ENCODE measurements at places on chromosomes 3 and 15.

DNA sequence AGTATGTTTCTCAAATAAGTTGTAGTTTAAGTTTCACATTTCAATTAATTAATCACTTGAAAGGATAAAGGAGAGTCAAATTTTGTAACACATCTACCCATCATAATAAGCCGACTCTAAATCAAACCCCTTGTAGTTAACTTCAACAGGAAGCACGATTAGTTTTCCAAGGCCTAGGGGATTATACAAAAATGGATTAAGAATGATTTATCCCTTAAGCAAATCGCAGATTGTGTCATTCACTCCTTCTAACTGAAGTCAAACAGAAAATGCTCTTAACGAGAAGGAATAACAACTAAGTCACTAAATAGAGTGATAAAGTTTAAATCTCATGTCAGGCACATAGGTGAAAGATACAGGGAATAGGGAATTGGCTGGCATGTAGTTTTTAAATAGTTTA is 792.8 kb downstream of the ZPLD1 start:
- no peak for DNase-seq

- DNase-seq, result no peak
These were observed 946.9 kb downstream of the EPHA3 start for GRCh38 chr3:90054311-90054710.

DNA sequence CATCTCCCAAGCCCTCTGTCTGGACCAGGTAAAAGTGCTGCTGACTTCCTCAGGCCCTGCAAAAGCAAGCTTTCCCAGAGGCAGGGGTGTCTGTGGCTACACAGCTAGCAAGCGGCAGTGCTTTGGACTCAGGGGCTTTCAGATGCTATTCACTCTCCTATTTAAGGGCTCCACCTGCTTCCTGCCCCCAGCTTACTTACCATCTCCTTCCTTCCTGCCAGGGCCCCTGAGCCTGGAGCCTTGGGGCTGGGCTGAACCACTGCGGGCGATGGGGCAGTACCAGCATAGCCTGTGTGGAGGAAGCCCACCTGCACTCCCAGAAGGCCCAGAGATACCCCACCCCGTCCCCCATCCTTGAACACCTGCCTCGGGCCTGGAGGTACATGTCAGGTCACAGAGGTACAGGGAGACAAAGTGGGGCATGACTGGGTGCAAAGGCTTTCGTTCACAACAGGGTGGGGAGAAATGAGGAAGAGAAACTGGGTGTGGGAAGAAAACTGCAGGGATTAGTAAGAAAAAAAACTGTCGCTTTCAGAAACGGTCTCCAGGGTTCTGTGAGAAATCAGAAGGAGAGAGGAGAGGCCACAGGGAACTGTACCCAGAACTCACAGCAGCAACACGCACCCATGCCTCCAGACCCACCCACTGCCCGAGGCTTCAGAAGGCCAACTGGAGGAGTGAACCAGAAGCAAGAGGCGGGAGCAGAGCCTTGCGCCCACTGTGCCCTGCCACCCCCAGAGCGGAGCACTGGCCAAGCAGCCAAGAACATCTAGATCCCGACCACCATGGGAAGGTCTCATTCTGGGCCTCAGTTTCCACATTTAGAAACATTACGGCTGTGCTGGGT is 49.5 kb downstream of the CCDC12 start:
- no peak for DNase-seq

- DNase-seq, result no peak
These were observed 96.6 kb downstream of the CEMIP start for GRCh38 chr15:80875568-80876347.

- DNase-seq, result no peak
These were observed 703.2 kb upstream of the CCDC54 start for GRCh38 chr3:106673926-106674569.

DNA sequence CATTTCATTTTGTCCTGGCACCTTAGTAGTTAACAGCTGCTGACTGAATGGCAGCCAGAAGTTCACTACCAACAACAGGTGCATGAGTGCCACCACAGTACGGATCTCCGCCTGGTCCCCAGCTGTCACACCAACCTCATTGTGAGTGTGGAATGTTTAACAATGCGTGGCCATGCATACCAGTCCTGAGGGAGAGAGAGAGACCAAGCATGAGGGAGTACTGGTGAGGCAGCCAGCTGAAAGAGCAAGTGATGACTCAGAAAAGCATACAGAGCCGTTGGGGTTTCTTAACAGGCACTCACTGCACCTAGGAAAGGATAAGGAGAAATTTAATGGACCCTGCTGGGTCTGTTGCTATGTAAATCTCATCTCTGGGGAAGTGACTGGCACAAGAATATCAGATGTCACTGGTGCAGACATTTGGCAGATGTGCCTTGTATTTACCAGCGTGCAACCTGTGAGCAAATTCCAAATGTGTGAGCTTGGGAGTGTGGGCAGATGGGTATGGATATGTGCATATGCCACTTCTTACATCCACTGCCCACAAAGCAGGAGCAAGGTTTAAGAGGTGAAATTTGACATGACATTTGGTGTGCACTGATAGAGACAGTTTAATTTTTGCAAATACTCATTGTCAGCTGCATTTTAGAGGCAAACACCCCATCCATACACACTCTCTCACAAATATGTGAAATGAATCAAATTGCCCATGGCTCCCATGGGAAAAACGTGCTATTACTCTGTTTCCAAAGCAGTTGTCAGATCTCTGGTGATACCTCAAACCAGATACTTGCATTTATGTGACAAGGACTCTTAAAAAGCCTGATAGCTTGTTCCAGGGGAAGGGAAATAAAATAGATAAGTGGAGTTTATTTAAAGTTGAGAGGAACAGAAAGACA is 245.2 kb upstream of the ARPP21 start:
- DNase-seq, result no peak

GRCh38 chr3:27392950-27393679 is 23.9 kb upstream of the NEK10 start:
- DNase-seq, result no peak

DNA sequence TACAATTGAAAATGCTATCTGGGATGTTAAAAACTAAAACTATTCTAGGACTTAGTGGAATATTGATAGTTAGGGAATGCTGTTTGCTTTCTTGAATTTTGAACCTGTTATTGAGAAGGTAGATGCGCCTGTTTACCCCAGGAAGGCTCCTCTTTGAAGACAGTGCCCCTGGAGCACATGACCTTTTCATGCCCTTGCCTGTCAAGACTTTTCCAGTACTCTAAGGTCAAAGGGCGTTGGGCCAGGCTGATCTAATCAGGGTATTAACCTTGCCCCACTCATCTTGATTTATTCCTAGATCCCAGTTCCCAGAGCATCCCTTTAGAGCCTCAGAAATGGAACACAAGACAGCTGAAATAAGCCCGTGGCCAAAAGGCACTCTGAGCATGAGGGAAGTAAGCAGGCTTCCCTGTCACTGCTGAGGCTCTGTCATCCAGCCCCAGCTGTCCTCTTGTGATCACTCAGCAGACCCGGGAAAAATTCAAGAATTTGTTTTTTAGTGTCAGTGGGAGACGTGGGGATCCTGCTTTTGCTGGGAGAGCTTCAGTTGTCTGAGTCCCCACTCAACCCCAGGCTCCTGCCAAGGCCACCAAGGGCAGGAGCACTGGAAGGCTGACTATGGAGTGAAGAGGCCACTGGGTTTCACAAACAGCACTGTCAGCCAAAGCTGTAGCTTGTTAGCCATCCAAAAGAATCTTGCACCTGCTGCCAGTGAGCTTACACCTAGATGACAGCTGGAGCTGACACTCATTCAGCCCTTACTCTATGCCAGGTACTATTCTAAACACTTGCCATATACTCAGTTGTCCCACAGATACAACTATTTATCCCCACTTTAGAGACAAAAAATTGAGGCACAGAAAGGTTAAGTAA is 169.0 kb downstream of the PGPEP1L start:
- DNase-seq, result no peak

DNA sequence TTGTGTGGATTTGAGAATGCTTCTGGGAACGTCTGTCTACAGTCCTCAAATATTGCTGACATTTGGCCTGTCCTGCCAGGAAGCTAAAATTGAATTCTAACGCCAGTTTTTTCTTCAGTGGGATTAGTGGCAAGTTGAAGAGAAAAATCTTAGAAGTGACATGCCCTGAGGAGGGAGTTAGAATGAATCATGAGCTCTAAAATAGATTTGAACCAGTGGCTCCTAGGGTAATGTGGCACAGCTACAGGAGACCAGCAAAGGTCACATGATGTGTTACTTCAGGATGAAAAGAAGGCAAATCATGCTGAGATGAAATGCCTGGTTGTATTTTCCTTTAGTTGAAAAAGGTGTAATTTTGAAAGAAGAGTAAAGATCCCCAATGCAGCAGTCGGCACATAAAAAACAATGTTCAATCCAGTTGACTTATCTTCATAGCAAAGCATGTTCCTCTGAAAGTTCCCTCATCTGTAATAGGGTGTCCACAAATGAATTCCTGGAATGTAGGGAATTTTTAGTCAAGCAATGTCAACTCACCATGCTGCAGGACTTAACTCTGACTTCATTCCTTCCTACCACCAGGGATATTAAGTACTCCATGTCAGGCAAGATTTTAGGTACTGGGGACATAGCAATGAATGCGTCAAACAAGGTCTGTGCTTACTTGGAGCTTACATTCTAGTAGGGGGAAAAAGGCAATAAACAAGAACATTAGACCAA is 171.6 kb downstream of the CADPS start:
- no peak for DNase-seq

GRCh38 chr15:100763835-100764750 is 115.5 kb upstream of the ALDH1A3 start:
- no peak for DNase-seq

GRCh38 chr3:9415485-9416138 is 18.2 kb downstream of the SETD5 start:
- no peak for DNase-seq

DNA sequence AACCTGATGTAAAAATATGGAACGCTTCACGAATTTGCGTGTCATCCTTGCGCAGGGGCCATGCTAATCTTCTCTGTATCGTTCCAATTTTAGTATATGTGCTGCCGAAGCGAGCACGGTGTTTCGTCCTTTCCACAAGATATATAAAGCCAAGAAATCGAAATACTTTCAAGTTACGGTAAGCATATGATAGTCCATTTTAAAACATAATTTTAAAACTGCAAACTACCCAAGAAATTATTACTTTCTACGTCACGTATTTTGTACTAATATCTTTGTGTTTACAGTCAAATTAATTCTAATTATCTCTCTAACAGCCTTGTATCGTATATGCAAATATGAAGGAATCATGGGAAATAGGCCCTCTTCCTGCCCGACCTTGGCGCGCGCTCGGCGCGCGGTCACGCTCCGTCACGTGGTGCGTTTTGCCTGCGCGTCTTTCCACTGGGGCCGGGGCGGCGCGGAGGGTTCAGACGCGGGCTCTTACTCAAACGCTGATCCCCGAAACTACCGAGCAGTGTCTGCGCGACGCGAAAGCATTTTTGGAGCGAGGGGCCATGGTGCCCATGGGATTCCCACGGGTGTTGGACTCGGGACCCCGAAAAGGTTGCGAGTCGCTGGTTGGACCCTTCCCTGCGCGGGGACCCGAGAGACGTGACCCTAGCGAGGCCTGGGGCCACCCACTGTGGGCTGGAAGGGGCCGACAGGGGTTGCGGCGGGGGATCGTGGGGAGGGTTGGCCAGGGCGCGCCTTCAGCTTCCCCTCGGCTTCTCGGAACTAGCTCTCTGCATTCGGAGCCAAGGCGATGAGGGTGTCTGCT is at the start of gene RNU6-1:
Gene RNU6-1 (minus strand): TSS at position 117 of the 820 bp plus-strand sequence.
- peak; percentile 91 for DNase-seq

DNA sequence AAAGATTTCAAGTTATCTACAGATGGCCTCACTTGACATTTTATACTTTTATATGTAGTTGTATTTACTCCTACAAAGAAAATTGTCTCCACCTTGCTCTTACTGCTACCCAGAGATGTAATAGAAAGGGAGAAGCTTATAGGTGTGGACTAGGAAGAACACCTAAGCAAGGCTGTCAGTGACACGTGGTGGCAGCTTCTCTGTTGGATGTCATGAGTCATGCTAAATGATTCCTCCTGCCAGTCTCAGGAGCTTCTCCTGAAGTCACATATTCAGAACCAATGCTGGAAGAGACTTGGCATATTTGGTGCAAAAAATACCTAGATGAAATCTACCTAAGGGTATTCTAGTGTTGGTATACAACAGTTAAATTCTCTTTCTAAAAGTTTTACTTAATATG is 184.7 kb downstream of the LRRC3B start:
- no peak for DNase-seq

DNA sequence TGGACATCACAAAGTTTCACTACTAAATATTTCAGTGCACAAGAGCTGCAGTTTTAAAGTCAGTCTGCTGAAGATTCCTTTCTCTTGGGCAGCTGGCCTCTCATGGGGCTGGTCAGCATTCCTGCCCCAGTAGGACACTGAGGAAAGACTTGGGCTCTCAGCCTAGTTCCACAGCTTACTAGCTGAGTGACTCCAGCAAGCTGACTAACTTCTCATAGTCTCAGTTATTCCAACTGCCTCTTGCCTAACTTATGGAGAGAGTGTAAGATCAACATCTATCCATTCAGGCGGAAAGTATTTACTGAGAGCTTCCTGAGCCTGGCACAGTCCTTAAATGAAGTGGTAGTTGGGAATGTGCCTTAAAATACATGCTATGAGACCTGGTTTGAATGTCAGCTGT is 27.0 kb downstream of the TM4SF4 start:
- DNase-seq, result no peak

- no peak for DNase-seq
These were observed 131.8 kb upstream of the TOPAZ1 start for GRCh38 chr3:44109771-44110361.

Measured in substantia nigra (tissue), 51 donors.